T-helper 22 cell (primary cell): ENCODE measurements at places on chromosomes 6 and 20.

DNA sequence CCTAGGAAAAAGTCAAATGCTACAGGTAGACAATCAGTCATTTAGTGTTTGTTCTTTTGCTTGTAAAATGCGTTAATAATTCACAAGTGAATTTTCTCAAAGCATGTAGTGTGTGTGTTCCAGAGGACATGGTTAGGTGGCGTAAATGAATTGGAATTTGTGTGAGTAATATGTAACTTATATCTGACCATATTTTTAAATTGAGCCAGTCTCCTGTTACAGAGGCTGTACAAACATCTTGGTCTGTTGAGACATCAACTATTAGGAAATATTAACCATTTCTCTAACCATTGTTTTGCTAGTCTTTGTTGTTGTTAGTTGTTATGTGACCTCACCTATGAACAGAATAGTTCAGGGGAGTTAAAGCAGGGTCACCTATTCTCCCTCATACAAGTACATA is 22.7 kb downstream of the MCM8 start:
- no peak for DNase-seq

GRCh38 chr20:58268936-58269619 is 40.4 kb upstream of the RAB22A start:
- no peak for DNase-seq

DNA sequence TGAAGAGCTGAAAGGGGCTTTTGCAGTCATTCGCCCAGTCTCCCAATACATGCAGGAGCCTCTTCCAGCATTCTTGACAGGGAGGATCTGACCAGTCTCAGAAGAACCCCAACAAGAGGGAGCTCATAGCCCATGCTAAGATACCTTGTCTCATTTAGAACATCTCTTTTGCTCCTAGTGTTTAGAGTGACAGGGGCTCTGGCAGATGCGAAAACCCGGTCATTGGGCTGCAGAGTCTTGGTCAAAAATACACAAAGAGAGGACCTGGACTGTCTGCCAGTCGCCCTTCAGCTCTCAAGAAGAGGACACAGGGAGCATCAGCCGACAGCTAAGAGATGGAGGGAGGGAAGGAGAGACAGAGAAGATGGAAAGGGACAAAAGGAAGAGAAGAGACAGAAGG is 700 bp downstream of the GUCA1B start:
- no peak for DNase-seq

GRCh38 chr6:111553580-111553979 is 52.1 kb downstream of the TRAF3IP2 start:
- no peak for DNase-seq

GRCh38 chr6:102415891-102416290 is 1022.4 kb downstream of the GRIK2 start:
- DNase-seq, result no peak

GRCh38 chr6:42551217-42551616 is 12.6 kb upstream of the UBR2 start:
- no peak for DNase-seq

DNA sequence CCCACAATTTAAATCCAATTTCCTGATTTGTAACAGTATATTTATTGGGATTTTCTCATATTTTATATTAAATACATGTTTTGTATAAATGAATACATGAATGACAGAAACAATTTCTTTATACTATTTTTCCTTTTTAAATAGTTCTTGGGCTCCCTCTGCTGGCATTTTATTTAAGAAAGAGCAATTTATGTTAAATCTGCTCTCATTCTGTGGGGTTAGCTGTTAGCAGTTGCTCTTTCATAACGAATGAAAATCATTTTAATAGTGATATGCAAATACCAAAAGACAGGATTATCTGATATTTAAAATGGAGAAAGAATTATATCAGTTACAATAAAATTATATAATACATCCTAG is 118.3 kb downstream of the RALGAPA2 start:
- no peak for DNase-seq

DNA sequence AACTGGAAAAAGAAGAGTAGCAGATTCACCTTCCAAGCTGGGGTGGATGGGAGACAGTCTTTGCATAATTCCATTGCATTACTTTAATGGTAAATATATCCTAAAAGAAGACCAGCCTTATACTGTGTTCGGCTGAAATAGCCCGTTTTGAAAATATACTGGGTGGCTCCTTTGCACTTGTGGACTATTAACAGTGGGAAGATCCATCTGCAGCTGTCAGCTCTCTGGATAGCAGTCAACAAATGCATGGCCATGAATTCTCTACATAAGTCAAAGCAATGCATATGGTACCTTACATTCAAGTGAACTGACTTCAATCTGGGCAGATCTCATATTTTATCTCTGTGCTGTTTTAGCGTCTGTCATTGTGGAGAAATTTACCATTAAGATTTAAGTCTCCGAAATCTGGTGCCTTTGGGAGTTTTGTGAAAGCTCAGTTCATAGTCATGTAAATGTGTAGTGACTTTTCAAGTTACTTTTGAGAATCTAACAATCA is 400.6 kb upstream of the RNF217 start:
- DNase-seq, result no peak

DNA sequence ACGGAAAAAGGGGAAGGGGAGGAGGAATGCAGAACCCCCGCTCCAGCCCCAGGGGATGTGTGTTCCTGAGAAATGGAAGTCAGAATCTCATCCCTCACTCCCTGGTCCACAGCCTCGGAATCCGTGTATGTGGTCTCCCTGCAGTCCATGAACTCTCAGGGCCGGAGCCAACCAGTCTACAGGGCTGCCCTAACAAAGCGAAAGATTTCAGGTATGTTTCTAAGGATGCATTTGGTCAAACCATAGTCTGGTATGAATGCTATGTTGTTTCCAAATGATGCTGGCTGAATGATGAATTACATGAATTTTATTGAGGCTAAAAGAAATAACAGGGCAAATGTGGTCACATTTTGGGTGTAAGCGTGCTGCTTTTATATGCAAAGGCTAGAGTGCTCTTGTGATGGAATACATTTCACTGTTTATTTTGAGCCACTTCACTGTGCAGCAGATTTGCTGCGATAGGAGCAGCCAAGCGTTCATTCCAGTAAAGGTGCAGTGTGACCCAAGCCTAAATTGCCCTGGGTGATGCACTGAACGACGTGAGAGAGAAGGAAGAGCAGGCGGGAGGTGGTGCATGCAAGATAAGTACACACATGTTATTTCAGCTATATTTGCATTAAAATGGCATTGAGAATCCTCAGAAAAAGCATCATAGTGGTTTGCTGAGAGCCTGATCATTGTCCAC is 52.4 kb downstream of the FNDC1 start:
- no peak for DNase-seq
